Body of pancreas (tissue), 4 donors: ENCODE measurements at places on chromosomes 5 and 9. TPM values are rescaled to one million over a fixed set of nuclear protein-coding genes. Genes with fewer than 3 reads are reported as not detected.
A peak's percentile ranks its signal among the peaks of the same experiment; 100 is the strongest.

GRCh38 chr5:82720213-82721086 lies 356.7 kb downstream of the TMEM167A start:
- no peak overlapping the region for H3K27ac ChIP-seq
- no peaks in the 10 kb centered on the region for H3K27me3 ChIP-seq
- H3K4me3 ChIP-seq = no peak overlapping the region
- no peaks in the 10 kb centered on the region for H3K4me1 ChIP-seq

- no peak overlapping the region for H3K27ac ChIP-seq
- DNase-seq = no peak
- no peaks in the 10 kb centered on the region for H3K4me1 ChIP-seq
Measured at GRCh38 chr5:59525957-59526356, 367.6 kb downstream of the PDE4D start.

GRCh38 chr9:105483618-105484017 lies 35.8 kb downstream of the FSD1L start:
- H3K4me3 ChIP-seq = no peak overlapping the region
- no peaks in the 10 kb centered on the region for H3K36me3 ChIP-seq
- H3K27ac ChIP-seq = no peak overlapping the region
- DNase-seq = no peak
- no peaks in the 10 kb centered on the region for H3K4me1 ChIP-seq
- H3K27me3 ChIP-seq = no peaks in the 10 kb centered on the region

Gene HACD4
- total RNA-seq = 0.99 TPM

- H3K4me3 ChIP-seq = no peak overlapping the region
- H3K4me1 ChIP-seq = no peaks in the 10 kb centered on the region
- no peak for DNase-seq
- H3K27ac ChIP-seq = no peak overlapping the region
- H3K27me3 ChIP-seq = no peaks in the 10 kb centered on the region
Measured at GRCh38 chr5:78763659-78764189, 115.2 kb upstream of the LHFPL2 start.

DNA sequence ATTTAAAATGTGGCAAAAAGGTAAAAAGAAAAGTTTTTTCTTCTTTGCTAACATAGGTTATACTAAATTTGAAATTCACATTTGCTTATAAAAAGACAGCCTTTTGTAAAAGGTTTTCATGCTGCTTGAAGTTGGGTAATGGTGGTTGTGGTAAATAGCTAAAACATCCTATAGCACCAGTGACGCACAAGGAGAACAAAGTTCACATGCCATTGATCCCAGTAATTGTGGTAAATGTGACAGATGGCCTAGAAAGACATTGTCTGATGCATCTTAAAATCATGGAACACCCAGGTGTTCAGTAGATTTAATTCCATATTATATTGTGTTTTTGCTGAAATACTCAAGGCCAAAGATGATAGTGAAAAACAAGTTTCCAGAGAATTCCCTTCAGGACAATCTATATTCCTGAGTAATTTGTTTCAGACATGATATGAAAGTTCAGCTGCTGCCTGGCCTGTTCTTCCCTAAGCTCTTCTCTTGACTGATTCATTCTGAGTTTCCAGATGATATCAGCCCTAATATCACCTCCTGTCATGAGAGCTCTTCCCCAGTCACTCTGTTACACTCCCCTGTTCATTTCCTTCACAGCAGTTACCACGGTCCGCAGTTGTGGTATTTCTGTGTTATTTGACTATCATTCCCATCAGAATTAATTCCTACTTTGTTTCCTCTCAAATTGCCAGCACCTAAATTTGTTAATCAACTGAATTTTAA lies 4.6 kb upstream of the FBXL17 start:
- no peaks in the 10 kb centered on the region for H3K36me3 ChIP-seq
- no peak overlapping the region for H3K27ac ChIP-seq
- H3K4me1 ChIP-seq = peaks cover 12% of the 10 kb centered on the region
- no peak for DNase-seq

Gene FEM1C
- total RNA-seq = 4.9 TPM

DNA sequence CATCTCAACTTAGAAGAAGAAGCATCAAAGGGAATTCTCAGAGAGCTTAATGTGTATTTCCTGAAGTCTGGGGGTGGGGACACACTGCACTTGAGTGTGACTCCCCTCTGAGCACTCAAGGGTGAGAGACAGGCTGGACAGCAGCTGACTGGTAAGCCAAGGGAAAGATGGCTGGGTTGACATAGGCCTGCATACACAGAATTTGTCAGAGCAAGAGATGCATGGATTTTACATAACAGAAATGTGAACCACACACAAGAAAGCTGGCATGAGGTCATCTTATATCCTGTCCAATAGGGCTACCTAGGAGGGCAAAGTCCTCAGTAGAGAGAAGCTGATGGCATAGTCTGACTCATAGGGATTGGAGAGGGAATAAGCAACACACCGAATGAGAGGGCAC lies 114.3 kb upstream of the EPB41L4A start:
- H3K36me3 ChIP-seq = no peaks in the 10 kb centered on the region
- H3K4me3 ChIP-seq = no peak overlapping the region
- H3K27me3 ChIP-seq = no peaks in the 10 kb centered on the region
- H3K4me1 ChIP-seq = no peaks in the 10 kb centered on the region
- peak; percentile 14 for DNase-seq
- no peak overlapping the region for H3K27ac ChIP-seq

DNA sequence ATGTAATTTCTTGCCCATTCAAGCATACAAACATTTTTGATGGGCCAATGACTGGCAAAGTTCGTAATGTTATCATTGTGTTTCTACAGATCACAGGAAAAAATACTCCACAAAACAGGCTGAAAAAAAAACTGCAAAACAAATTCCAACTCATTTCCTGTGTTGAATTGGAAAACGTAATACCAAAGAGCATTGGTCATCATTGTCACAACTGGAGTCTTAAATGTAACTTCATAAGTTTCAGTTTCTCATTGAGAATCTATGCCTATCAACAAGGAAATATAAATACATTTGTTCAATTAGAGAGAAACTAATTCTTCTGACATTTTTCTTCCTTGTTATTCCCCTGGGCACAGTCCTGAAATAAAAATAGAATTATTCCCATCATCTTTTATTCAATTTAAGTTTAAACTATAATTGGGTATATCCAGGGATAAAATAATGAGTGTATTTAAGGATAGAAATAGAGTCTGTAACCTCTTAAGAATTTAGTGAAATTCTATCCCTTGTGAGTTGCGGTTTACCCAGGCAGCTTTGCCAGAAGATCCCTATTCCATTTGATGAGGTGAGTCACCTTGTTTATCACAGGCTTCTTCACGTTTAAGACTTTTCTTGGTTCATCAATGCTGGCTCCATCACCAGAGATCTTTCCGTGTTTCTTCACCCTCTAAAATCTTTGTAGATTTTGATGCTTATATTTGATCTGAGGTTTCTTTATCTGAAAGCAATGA lies 112.7 kb upstream of the ITGA1 start:
- no peak overlapping the region for H3K4me3 ChIP-seq
- DNase-seq = no peak
- H3K36me3 ChIP-seq = no peaks in the 10 kb centered on the region
- H3K27ac ChIP-seq = no peak overlapping the region
- H3K27me3 ChIP-seq = no peaks in the 10 kb centered on the region

Gene EQTN
- not detected for total RNA-seq

GRCh38 chr9:36415822-36416525 lies 15.9 kb upstream of the RNF38 start:
- no peaks in the 10 kb centered on the region for H3K36me3 ChIP-seq
- DNase-seq = no peak
- H3K4me1 ChIP-seq = peaks cover 18% of the 10 kb centered on the region
- no peak overlapping the region for H3K4me3 ChIP-seq

GRCh38 chr9:134486596-134486995 lies 155.0 kb upstream of the COL5A1 start:
- no peak overlapping the region for H3K4me3 ChIP-seq
- peak; percentile 3 for DNase-seq
- no peaks in the 10 kb centered on the region for H3K36me3 ChIP-seq
- H3K27me3 ChIP-seq = no peaks in the 10 kb centered on the region
- no peak overlapping the region for H3K27ac ChIP-seq

GRCh38 chr5:99133921-99134320 lies 205.1 kb upstream of the CHD1 start:
- H3K4me3 ChIP-seq = no peak overlapping the region
- H3K27ac ChIP-seq = no peak overlapping the region
- no peaks in the 10 kb centered on the region for H3K27me3 ChIP-seq
- no peaks in the 10 kb centered on the region for H3K4me1 ChIP-seq

DNA sequence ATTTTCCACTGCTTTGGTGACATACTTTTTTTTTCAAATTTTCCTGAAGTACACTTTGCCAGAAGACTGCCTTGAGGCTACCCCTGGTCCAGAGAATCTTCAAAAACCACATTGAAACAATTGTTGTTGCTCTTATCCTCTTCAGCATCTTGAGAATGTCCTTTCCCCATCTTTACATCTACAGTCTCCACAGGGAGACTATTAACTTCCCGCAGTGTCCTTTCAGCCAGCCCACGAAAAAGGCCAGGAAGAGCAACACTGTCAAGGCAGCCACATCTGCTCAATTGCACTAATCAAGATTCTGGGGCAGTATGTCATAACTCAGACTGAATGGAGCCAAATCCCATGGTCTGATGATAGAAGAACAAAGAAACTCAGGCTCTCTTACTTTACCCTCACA lies 148.3 kb downstream of the ENC1 start:
- no peaks in the 10 kb centered on the region for H3K4me1 ChIP-seq
- no peaks in the 10 kb centered on the region for H3K27me3 ChIP-seq
- H3K27ac ChIP-seq = no peak overlapping the region

DNA sequence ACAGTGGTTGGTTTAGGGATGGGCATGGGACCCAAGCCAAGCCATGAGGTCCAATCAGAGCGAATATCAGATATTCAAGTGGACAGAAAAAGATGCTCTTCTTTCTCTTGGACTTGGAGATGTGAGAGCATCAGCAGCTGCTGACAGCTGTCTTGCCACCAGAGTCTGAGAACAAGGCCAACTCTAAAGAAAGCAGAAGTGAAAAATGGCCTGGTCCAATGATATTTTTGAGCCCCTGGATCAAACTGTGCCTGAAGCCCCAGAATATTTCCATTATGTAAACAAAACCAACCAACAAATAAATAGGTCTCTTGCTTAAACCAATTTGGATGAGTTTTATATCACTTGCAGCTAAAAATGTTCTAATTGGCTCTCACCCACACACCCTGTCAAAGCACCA lies 30.7 kb upstream of the JADE2 start:
- H3K27ac ChIP-seq = no peak overlapping the region
- H3K27me3 ChIP-seq = no peaks in the 10 kb centered on the region
- H3K4me3 ChIP-seq = no peak overlapping the region
- no peaks in the 10 kb centered on the region for H3K36me3 ChIP-seq

DNA sequence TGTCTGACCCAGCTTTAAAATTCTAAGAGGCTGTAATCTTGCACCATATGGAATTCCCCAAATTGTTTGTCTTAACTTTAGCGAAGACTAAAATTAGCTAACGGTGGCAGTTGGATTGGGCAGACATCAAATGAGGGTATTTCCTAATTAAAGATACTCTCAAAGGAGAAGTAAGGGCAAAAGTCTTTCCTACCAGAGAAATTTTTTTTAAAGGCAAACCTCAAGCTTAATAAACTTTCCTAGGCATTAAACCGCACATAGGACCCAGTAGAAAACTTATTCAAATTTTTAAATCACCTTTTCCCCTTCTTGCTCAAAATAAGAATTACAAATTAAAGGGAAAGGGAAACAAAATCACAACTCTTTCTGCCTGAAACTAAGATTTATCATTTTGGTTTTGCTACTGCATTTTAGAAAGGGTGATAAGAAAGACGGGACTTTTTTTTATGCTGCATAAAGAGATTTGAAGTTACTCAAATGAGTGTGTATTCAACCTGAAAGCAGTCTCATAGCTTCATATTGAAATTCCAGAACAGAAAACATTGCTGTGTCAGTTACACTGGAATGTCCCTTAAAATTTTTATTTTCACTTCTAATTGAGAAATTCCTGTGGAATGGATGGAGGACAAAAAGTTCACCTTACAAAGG lies 189.1 kb upstream of the PTGER4 start:
- H3K4me3 ChIP-seq = no peak overlapping the region
- H3K4me1 ChIP-seq = peaks cover 18% of the 10 kb centered on the region
- no peak for DNase-seq
- no peaks in the 10 kb centered on the region for H3K27me3 ChIP-seq
- H3K27ac ChIP-seq = no peak overlapping the region
- no peaks in the 10 kb centered on the region for H3K36me3 ChIP-seq

Gene RFK
- total RNA-seq = 7.6 TPM

DNA sequence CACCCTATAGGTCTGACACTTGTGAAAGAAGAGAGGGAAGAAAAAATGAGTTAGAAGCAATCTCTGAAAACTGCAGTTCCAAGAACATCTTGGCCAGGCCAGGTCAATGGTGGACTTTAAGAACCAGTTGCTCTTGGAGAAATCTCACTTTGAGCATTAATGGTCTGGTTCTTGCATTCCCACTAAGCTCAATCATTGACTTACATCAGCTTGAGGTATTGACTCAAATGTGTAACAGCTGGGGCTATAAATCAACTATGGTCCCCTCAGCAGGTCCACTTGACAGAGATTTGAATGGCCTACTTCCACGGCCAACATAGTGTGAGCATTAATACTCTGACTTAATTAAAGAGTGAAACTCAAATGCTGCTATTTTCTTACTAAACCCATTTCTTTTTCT lies 357.8 kb upstream of the RGMB start:
- no peaks in the 10 kb centered on the region for H3K27me3 ChIP-seq
- no peak overlapping the region for H3K27ac ChIP-seq
- no peak for DNase-seq
- no peaks in the 10 kb centered on the region for H3K4me1 ChIP-seq
